Fibroblast of the aortic adventitia (primary cell): ENCODE measurements at places on chromosomes 12 and 14.

- DNase-seq, result no peak
Measured at GRCh38 chr12:76520348-76520747, 39.2 kb downstream of the OSBPL8 start.

- no peak for DNase-seq
Measured at GRCh38 chr12:50740307-50740706, 23.6 kb upstream of the ATF1 start.

GRCh38 chr12:88566430-88566829 is 13.8 kb downstream of the KITLG start:
- peak; percentile 54 for DNase-seq

DNA sequence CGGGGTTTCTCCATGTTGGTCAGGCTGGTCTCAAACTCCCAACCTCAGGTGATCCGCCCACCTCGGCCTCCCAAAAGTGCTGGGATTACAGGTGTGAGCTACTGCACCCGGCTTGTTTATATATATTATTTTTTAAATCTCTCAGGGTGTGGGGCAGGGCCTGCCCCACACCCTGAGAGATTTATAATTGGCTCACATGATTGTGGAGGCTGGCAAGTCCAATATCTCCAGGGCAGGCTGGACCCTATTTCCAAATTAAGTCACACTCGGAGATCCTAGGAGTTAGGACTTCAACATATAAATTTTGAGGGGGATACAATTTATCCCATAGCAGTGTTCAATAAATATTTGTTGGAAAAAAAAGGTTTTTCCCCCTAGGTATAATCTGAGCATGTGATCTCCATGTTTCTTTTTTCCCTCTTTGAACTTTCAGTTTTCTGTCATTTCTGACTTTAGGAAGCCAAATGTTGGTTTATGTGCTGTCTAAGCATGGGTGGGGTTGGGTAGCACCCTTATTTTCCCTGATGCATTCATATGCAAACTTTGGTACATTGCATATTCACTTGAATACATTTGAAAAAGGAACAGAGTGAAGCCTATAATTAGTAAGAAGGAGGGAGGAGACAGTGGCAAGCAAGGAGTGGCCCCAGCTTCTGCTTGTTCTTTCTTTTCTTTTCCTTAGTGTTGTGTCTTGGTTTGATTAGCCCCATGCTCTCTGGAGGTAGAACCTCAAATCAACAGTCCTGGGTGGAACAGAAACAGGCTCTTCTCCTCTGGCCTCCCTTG is 8.7 kb upstream of the A2ML1 start:
- DNase-seq, result no peak

DNA sequence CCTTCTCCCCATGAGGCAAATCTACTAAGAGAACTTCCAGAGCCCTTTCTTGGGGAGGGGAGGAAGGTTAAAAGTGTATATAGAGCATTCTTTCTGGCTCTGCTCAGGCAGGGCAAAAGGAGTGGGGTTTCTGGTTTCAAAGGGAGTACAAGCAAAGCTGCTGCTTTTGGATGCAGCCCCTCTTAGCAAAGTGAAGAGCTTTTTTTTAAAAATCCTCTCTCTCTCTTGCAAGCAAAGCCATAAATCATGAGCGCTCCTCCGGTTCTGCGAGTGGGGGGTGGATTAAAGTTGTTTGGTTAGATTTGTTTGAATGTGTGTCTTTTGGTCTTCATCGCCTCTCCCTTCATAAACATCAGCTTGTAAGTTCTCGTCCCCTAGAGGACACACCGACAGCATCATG is 546.6 kb upstream of the TBX3 start:
- DNase-seq, result no peak

DNA sequence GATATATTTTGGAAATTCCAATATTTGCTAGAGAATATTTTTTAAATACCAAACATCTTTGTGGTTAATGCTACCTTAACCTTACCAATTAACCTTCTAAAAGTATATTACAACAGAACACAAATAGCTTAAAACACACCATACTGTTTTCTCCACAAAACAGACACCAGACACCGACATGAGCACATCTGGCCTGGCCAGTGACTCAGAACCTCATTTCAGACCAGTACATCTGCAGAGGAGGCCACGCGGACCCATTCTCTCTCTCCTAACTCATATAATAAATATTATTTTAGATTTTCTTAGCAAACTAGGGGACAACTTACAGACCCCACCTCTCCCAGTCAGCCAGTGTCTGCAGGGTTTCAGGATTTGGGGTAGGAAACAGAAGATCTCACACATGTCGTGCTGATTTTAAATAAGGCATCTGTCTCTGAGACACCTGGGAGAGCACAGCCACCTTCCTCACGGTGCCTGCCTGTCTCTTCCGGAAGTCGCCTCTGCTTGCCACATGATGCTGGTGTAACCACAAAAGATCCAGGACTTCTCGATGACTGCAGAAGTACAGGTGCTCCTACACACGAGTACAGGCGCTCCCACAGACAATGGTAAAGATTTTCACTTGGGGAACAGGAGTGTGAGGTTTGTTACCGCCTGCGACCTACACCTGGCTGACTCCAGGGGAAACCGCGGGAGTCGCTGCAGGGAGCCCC is 9.7 kb upstream of the ANKLE2 start:
- no peak for DNase-seq

GRCh38 chr12:77924703-77925102 is 94.0 kb downstream of the NAV3 start:
- peak; percentile 91 for DNase-seq

GRCh38 chr12:15289192-15289591 is 33.1 kb upstream of the PTPRO start:
- no peak for DNase-seq

DNA sequence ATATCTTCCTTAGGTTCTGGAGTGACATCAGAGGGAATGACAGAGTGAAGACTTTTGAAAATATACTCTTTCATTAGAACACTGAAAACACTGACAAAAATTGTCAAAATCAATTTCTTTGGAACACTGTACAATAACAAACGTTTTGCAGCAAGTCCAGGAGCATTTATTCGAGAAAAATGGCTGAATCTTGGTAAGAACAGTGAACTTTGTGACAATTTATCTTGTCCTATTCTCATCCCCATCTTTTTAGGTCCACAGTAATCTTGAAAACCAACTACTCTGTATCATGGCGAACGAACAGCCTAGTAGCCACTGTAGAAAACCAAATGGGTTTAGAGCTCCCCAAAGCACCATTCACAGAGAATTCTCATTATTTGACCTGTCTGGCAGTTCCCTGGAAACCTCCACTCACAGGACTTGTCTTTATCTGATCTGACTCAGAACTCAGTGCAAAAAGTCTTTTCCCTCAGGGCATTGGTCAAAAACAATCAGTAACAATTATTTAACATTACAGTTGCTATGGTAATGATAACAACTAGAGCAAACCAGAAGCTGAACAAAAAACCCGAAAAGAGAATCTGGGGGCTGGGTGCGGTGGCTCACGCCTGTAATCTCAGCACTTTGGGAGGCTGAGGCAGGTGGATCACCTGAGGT is 20.3 kb upstream of the PPP2R5E start:
- peak; percentile 75 for DNase-seq

DNA sequence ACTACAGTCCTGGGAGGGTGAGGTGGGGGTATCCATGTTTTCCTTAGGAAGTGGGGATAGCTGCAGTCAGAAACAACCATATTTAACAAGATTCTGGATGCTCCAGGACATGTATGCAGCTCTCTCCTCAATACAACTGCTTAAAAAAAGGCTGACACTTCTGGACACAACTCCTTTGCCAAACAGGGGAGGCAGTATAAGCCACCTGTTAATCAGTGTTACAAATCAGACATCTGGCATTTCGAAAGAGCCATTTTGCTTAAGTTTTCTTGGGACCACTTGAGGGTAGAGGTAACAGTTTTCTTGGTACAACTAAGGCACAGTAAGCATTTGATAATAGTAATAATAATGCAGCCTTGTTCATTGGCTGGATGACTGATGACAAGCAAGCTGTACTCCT is 47.1 kb downstream of the RPGRIP1 start:
- no peak for DNase-seq

- DNase-seq, result peak; percentile 47
Measured at GRCh38 chr14:67413806-67414769, 2.1 kb upstream of the PLEK2 start.

- peak; percentile 97 for DNase-seq
Measured at GRCh38 chr12:22729957-22730443, 105.0 kb downstream of the ETNK1 start.

DNA sequence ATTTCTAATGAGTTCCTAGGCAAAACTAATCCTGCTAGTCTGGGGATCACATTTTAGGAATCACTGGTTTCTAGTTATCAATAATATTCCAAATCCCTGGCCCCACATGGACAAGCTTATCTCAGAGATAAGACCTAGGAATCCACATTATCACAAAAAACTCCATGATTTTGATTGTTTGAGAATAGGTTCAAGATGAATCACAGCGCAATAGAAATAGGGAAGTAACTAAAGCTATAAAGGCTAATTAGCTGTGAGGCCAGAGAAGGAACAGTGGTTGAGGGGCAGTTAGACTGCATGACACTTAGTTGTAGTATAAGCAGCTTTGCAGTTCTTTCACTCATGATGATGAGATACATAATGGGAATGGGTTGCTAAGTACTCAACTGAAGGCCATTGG is 13.1 kb upstream of the ATP5F1B start:
- DNase-seq, result no peak

GRCh38 chr12:98371419-98371818 is 144.0 kb upstream of the TMPO start:
- DNase-seq, result peak; percentile 8

GRCh38 chr12:124309231-124309630 is 14.3 kb downstream of the RFLNA start:
- DNase-seq, result no peak

DNA sequence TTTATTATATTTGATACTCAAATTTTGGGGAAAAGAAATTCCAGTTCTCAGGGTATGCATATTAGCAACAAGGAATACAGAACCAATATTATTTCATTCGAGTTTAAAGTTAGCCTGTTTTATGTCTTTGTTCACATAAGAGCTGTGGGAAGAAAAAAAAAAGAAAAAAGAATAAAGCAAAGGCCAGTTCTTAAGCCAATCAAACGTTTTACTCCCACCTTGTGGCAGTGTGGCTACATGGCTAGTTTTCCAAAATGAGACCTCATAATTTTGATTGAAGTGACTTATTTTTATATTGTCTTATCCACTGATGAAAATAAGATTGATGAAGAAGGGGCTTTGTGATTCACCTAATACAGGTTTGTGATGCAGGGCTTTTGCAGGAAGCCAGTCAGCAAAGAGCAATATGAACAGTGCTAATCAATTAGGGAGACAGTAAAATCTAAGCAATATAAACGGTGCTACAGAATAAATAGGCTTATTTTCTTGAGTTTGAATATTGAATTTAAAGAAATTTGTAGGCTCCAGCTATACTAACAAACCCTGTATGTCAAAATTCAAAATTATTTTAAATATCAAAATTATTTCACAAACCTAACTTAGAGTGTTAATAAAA is 624.1 kb upstream of the FOXG1 start:
- DNase-seq, result peak; percentile 12

GRCh38 chr14:99570544-99571302 is 33.3 kb downstream of the CCDC85C start:
- DNase-seq, result no peak

DNA sequence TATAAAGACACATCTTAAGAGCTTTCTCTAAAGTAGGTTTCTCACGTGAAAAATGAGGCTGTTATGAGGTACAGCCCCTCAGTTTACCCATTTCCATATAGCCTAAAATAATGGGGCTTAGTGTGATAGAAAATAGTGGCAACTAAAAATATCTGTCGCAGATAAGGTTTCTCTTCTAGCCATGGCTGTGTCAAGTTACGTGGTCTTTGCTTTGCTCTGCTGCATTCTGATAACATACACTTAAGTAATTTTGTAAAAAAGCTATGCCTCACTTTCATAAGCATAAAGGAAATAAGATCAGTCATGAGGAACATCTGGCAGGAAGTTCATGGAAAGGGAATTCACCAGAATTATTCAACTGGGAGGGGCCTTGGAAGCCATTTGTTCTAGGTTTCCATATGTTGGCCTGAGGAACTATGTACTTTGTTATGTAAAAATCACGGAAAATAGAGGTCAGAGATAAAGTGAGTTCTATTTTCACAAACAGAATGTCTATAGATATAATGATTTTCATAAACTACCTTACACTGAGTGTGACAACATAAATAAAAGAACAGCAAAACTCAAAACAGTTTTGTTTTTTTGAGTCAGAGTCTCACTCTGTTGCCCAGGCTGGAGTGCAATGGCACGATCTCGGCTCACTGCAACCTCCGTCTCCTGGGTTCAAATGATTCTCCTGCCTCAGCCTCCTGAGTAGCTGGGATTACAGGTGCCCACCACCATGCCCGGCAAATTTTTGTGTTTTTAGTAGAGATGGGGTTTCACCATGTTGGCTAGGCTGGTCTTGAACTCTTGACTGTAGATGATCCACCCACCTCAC is 195.6 kb upstream of the KRR1 start:
- peak; percentile 91 for DNase-seq

DNA sequence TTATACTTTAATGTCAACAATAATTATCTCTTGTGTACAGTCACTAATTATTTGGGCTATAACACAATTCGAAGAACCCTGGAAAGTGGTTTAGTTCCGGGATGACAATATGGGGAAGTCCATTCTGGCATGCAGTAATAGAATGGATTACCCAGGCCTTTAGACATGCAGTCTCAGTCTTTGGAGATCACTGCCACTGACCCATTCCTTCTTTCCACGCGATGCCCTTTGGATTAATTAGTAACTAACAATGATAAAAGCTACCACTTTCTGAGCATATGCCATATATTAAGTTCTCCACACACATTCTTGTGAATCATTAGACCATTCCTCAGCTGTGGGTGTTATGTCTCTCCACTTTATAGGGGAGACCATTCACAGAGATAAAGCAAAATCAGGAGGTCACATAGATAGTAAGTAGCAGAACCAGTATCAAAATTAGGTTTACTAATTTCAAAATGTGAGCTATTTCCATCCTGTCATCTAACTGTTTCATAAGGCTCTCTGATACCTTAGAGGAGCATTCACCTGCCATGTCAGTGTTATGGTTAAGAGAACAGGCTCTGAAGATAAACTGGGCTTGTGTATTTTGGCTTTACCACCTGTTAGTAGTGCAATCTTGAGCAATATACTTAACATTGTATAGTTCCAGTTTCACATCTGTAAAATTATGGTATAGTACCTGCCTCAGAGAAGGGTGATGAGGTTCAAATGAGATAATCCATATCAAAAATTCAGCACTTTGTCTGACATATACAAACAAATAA is 27.2 kb upstream of the KCNJ8 start:
- no peak for DNase-seq

DNA sequence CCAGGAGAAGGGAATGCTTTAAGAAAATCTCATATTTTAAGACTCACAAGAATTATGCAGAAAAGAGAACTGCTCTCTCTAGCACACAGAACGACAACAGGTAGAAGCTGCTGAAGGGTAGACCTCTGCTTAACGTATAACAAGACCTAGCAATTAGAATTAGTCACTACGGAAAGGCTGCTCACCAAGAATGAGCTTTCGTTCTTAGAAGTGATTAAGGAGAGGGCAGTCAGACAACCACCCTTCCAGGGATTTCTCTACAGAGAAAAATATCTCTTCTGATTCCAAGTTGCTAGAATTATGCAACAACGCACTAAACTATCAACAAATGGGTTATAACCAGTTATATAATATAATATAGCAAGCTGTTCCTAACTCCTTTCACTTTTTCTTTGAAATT is 18.6 kb downstream of the LRIG3 start:
- peak; percentile 53 for DNase-seq
